ENCODE measurements at places on chromosomes 5 and 9.

DNA sequence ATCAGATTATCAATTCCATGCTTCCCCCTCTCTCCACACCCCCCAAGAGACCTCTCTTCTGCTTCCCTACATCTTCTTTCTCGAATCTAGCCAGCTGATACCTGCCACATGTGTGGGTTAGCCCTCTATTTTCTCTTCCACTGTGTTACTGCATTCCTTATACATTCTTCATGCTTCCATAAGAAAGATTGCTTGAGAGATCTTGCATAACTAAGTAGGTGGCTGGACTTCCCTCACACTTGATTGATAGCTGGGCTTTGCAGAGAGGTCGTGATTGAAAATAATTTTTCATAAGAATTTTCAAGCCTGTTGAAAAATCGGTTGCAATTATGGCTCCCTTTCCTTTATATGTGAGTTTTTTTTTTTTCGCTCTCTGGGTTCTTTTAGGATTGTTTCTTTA lies 33.0 kb upstream of the PANK3 start:
- no peak for DNase-seq

DNA sequence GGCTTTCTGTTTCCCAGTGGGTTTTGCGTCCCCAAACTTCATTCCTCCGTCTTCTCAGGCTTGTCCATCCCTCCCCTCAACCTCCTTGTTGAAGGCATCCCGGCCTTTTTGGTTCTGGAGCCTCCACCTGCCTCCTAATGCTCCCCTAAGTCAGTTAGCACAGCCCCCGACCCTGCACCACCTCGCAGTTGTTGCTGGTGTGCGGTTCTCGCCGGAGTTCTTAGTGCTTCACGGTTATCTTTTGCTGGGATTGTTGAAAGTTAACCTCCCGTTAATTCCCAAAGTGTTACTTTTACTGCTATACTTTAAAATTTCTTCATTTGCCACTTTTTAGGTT lies 447 bp downstream of the UBLCP1 start:
- DNase-seq = no peak

DNA sequence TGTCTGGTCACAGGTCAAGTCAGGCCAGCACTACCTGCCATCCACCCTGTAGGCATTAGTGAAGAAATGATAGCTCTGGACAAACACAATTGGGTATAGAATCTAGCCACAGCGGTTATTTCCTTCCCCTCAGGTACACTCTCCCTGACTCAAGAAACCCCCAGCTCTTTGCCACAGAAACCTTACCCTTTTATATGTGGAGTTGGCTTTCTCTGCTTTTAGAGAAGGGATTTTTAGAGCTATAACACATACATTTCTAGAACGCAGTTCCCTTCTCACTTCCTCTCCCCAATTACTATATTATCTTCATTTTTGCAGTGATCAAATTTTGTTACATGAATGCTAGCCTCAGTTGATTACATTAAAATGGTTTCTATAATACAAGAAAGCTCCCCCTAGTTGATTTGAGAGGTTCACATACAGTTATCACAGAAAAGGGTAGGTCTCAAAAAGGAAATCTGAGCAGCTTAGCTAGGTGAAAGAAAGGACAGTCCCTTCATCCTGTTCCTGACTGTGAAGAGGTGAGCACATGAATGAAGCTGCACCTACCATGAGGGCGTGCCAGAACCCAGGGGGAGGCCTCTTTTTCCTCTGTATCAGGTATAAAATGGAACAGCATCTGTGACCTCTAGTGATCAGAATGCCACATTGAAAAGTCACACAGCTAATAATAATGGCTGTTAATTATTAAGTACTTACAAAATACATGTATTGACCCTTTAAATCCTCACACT lies 425.6 kb downstream of the KIAA0825 start:
- no peak for DNase-seq

DNA sequence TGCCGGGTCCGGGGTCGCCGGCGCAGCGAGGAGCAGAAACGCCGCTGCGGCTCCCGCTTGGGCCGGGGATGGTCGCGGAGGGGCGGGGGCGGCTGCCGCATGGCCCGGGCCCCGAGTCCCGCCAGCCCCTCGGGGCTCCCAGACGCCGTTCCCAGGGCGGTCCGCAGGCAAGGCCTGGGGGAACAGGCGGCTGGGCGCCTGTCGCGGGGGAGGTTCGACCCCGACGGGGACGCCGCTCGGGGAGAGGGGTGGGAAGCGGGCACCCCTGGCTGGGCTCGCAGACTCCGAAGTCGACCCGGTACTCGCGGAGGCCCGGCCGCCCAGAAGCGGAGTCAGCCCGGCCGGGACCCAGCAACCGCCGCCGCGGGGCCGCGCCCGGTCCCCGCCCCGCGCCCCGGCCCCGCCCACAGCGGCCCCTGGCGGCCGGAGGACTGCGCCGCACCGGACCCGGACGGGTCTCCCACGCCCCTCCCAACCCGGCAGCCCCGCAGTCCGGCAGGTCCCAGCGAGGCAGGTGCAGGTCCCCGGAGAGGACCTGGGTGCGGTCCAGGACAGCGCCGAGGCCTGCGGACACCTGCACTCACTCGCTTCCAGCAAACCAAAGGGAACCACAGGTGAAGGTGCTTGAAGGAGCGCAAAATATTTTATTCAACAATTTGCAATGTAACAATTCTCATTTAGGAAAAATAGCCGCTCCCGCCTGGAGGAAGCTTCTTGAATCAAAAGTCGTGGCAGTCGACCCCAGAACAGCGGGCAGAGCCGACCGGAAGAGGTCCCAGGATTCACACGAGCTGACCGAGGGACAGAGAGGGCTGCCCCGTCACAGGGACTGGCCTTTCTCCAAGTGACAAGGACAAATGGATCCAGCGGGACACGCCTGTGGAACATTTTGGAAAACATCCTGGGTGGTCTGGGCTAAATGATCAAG lies at the start of gene INPP5E:
INPP5E (minus strand) TSS at position 365 of the 928 bp plus-strand sequence. CDS start 426 bp downstream, outside the sequence.
- peak; percentile 76 for DNase-seq
